Mammary microvascular endothelial cell (primary cell): ENCODE measurements at places on chromosomes 3 and 15. TPM values are rescaled to one million over a fixed set of nuclear protein-coding genes. Genes with fewer than 3 reads are reported as not detected.

Gene ZCWPW2
- 0.47 TPM in 1 of 2 replicates, not detected in the other for total RNA-seq

Gene GOLGA6D
- total RNA-seq, result not detected in 2 replicates

Gene DUOXA2
- total RNA-seq, result not detected in 2 replicates

Gene NANOGP8
- 0.20 TPM in 1 of 2 replicates, not detected in the other for total RNA-seq

Gene IGDCC3
- total RNA-seq, result not detected in 2 replicates

Gene MEX3B
- total RNA-seq, result 3.0 and 3.8 TPM in 2 replicates
